ENCODE measurements at places on chromosomes 7 and 10. TPM values are rescaled to one million over a fixed set of nuclear protein-coding genes. Genes with fewer than 3 reads are reported as not detected.

GRCh38 chr7:20407585-20408466 lies 77.1 kb downstream of the ITGB8 start:
- no peak overlapping the region for H3K27ac ChIP-seq
- H3K4me3 ChIP-seq: no peak overlapping the region
- H3K27me3 ChIP-seq: no peaks in the 10 kb centered on the region
- no peaks in the 10 kb centered on the region for H3K4me1 ChIP-seq

GRCh38 chr10:112915590-112916572 lies 34.2 kb upstream of the TCF7L2 start:
- H3K27me3 ChIP-seq: peaks cover 7% of the 10 kb centered on the region
- H3K27ac ChIP-seq: no peak overlapping the region

GRCh38 chr7:2260820-2261219 lies 18.8 kb downstream of the NUDT1 start:
- no peak overlapping the region for H3K27ac ChIP-seq
- no peak for DNase-seq
- no peak overlapping the region for H3K4me3 ChIP-seq
- H3K27me3 ChIP-seq: no peaks in the 10 kb centered on the region
- H3K36me3 ChIP-seq: no peaks in the 10 kb centered on the region

GRCh38 chr7:129367349-129367699 lies 66.9 kb upstream of the STRIP2 start:
- H3K36me3 ChIP-seq: no peaks in the 10 kb centered on the region
- DNase-seq: no peak
- peaks cover 59% of the 10 kb centered on the region for H3K4me1 ChIP-seq
- H3K27me3 ChIP-seq: no peaks in the 10 kb centered on the region

GRCh38 chr10:17780727-17781126 lies 28.4 kb upstream of the MRC1 start:
- peaks cover 1% of the 10 kb centered on the region for H3K36me3 ChIP-seq
- H3K27me3 ChIP-seq: no peaks in the 10 kb centered on the region

DNA sequence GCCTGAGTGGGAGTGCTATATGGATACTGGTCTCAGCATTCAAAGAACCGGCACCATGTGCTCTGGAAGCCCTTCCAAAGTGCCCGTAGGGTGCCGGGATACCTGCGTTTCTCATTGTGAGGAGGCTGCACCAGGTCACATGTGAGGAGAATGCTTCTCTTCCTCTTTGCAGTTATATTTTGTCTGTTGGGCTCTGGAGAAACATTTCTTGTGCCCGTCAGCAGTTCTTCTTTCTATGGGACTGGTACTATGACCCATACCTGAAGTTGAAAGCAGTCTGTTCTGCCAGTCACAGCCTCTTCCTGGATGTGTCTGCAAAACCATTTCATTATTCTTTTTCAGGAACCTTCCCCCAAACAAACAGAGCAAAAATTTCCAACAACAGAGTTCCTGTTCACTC lies 465.0 kb downstream of the SUGCT start:
- peaks cover 14% of the 10 kb centered on the region for H3K4me1 ChIP-seq
- H3K4me3 ChIP-seq: no peak overlapping the region
- no peak for DNase-seq

GRCh38 chr7:130397758-130398073 lies 17.4 kb downstream of the CPA1 start:
- peaks cover 2% of the 10 kb centered on the region for H3K36me3 ChIP-seq
- H3K4me3 ChIP-seq: no peak overlapping the region
- DNase-seq: no peak

DNA sequence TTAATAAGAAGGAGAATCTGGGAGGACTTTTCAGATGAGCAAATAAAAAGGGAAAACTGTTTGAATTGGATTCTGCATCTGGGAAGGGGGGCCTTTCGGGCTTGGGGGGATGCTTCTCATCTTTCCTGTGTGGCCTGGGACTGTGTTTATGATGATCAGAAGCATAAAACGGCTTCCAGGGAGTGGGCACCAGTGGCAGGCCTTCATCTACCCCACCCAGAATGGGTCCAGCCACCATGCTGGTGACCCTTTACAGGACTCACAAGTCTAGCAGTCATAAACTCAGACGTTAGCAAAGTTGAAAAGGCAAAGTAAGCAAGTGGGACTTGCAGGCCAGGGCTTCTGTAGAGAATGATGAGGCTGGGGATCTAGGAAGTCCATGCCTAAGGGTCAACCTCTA lies 198.3 kb upstream of the ZMIZ1 start:
- H3K27me3 ChIP-seq: no peaks in the 10 kb centered on the region
- no peaks in the 10 kb centered on the region for H3K36me3 ChIP-seq
- no peak overlapping the region for H3K27ac ChIP-seq
- H3K4me1 ChIP-seq: no peaks in the 10 kb centered on the region
- no peak for DNase-seq
- no peak overlapping the region for H3K4me3 ChIP-seq

- peaks cover 22% of the 10 kb centered on the region for H3K4me1 ChIP-seq
- peaks cover 5% of the 10 kb centered on the region for H3K36me3 ChIP-seq
- peaks cover 44% of the 10 kb centered on the region for H3K27me3 ChIP-seq
- H3K4me3 ChIP-seq: no peak overlapping the region
- no peak for DNase-seq
Observed at GRCh38 chr7:1590476-1590875, 20.6 kb upstream of the PSMG3 start.

DNA sequence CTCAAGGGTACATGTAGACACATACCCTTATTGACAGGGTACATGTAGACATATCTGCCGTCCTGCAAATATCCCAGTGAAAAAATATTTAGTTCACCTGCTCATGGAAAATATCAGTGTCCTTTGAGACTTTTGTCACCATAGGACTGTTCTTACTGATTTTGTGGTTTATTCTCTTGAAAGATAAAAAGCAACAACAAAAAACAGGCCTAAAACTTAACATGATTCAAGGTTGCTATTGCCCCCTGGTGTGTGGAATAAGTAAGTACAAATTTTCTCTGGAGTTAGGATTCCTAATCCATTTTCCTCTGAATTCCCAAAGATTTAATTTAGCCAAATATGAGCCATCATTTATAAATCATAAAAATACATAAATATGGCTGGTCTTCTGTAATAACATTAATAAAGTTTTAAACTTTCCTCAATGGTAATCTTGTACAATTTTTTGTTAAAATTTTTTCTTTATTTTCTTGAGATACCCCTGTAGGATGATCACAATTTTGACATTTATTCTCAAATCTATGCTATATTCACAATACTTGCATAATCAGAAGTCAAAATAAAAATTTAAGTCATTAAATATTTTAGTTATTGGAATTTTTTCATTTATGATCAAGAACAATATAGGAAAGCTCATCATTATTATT lies 741.4 kb upstream of the POT1 start:
- no peaks in the 10 kb centered on the region for H3K4me1 ChIP-seq
- H3K27ac ChIP-seq: no peak overlapping the region
- H3K27me3 ChIP-seq: no peaks in the 10 kb centered on the region
- no peaks in the 10 kb centered on the region for H3K36me3 ChIP-seq

GRCh38 chr10:129171812-129172211 lies 295.2 kb upstream of the MGMT start:
- H3K36me3 ChIP-seq: no peaks in the 10 kb centered on the region
- no peaks in the 10 kb centered on the region for H3K4me1 ChIP-seq
- no peaks in the 10 kb centered on the region for H3K27me3 ChIP-seq
- DNase-seq: no peak
- H3K27ac ChIP-seq: no peak overlapping the region
- H3K4me3 ChIP-seq: no peak overlapping the region

- no peaks in the 10 kb centered on the region for H3K4me1 ChIP-seq
- no peak overlapping the region for H3K4me3 ChIP-seq
- no peaks in the 10 kb centered on the region for H3K36me3 ChIP-seq
- H3K27me3 ChIP-seq: no peaks in the 10 kb centered on the region
- H3K27ac ChIP-seq: no peak overlapping the region
Observed at GRCh38 chr7:15504351-15504750, 57.5 kb downstream of the AGMO start.

- no peak overlapping the region for H3K4me3 ChIP-seq
- H3K4me1 ChIP-seq: no peaks in the 10 kb centered on the region
- H3K36me3 ChIP-seq: no peaks in the 10 kb centered on the region
- DNase-seq: no peak
- H3K27ac ChIP-seq: no peak overlapping the region
- H3K27me3 ChIP-seq: no peaks in the 10 kb centered on the region
Observed at GRCh38 chr10:64515970-64516699, 994.9 kb downstream of the REEP3 start.

- H3K36me3 ChIP-seq: no peaks in the 10 kb centered on the region
- no peak overlapping the region for H3K27ac ChIP-seq
- H3K27me3 ChIP-seq: no peaks in the 10 kb centered on the region
Observed at GRCh38 chr7:74568658-74569057, 88.9 kb upstream of the GTF2I start.

DNA sequence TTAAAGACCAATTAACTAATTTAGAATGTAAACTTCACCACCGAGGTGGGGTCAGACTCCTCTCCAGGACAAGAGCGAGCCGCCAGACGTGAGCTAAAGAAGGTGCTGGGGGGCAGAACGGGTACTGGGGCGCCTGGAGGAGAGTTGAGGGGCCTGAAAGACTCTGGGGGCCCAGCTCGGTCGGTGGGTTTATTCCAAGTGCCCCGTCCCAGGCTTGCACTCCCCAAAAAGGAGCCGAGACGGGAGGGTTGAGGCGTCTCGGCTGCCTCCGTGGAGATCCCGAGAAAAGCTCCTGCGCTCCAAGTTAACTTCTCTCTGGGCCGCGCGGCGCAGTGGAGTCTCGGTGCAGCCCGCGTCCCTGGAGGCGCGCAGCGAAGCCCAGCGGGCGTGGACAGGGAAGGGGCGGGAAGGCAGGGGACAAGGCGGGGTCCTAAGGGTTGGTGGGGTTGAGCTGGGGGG lies 553.3 kb downstream of the TFEC start:
- H3K4me3 ChIP-seq: peak overlapping the region; percentile 93
- no peak for DNase-seq
- H3K27me3 ChIP-seq: peaks cover 54% of the 10 kb centered on the region
- peaks cover 8% of the 10 kb centered on the region for H3K4me1 ChIP-seq
- no peak overlapping the region for H3K27ac ChIP-seq

DNA sequence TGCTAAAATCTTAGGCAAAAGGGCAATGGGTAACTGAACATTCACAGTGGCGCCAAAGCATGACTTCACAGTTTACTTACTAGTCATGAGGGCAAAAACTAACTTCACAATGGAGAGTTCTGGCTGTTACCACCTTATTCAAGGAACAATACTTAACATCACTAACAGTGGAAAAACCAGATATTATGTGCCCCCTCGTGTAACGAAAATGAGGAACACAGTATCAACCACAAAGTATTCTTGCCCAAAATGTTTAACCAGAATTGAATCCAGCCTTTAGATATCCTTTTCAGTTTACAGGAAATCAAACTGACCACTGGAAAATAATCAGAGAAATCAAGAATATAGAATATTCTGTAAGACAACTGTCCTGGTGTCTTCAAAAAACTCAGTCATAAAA lies 9.5 kb downstream of the C7orf25 start:
- no peak overlapping the region for H3K4me3 ChIP-seq
- H3K4me1 ChIP-seq: no peaks in the 10 kb centered on the region
- H3K27me3 ChIP-seq: no peaks in the 10 kb centered on the region
- H3K36me3 ChIP-seq: no peaks in the 10 kb centered on the region
- no peak overlapping the region for H3K27ac ChIP-seq
- no peak for DNase-seq

GRCh38 chr7:95201727-95202126 lies 122.6 kb downstream of the PON1 start:
- no peak for DNase-seq
- peaks cover 7% of the 10 kb centered on the region for H3K27me3 ChIP-seq
- H3K4me3 ChIP-seq: no peak overlapping the region
- H3K36me3 ChIP-seq: no peaks in the 10 kb centered on the region
- no peaks in the 10 kb centered on the region for H3K4me1 ChIP-seq

- H3K27me3 ChIP-seq: no peaks in the 10 kb centered on the region
- no peak for DNase-seq
- no peak overlapping the region for H3K4me3 ChIP-seq
- H3K27ac ChIP-seq: no peak overlapping the region
- H3K36me3 ChIP-seq: peaks cover 2% of the 10 kb centered on the region
Observed at GRCh38 chr10:110755781-110756180, 111.6 kb downstream of the RBM20 start.

GRCh38 chr10:27710014-27710413 lies 35.6 kb downstream of the MKX start:
- peaks cover 2% of the 10 kb centered on the region for H3K27me3 ChIP-seq
- DNase-seq: no peak
- no peak overlapping the region for H3K4me3 ChIP-seq
- H3K36me3 ChIP-seq: no peaks in the 10 kb centered on the region

GRCh38 chr7:139680676-139681462 lies 96.9 kb downstream of the HIPK2 start:
- peak; percentile 95 for DNase-seq
- peaks cover 70% of the 10 kb centered on the region for H3K4me1 ChIP-seq
- peak overlapping the region; percentile 52 for H3K27ac ChIP-seq
- peaks cover 16% of the 10 kb centered on the region for H3K36me3 ChIP-seq

DNA sequence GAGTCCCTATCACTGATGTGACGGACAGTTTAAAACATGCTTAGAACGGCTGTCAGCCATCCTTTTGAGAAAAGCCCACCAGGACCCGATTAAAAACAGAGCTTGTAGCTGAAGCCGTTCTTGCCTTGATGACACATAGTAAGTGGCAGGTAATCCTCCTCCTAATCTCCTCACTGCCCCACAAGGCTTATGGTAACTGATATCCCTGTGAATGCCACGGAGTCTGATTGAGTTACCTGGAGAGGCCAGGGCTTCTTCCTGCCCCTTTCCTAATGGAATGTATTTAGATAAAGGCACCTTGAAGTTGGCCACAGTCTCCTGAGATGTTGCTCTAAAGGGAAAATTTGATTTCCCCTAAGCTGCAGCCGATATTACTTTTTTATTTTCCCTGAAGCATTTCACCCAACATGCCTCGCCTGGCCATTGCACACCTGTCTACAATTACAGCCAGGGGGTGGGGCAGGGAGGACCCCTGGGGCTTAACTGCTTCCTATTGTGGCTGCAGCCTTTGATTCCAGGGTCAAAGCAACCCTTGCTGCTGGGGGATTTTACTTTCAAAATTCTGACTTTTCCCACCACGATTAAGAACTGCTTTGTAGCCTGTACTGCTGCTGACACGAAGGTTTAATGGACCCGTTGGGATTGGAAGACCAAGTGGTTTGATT lies 169.0 kb upstream of the GPR26 start:
- H3K27me3 ChIP-seq: peaks cover 24% of the 10 kb centered on the region
- no peak overlapping the region for H3K27ac ChIP-seq
- no peaks in the 10 kb centered on the region for H3K4me1 ChIP-seq
- H3K4me3 ChIP-seq: no peak overlapping the region
- H3K36me3 ChIP-seq: no peaks in the 10 kb centered on the region

The SPDYE8 gene
- not detected for total RNA-seq

The SLC13A1 gene
- total RNA-seq: not detected

The NPC1L1 gene
- 0.12 TPM for total RNA-seq

The GOLGA7B gene
- 0.83 TPM for total RNA-seq

The GPR15LG gene
- not detected for total RNA-seq

The TEX36 gene
- total RNA-seq: not detected

The SLC16A9 gene
- 0.19 TPM for total RNA-seq

The UNC5B gene
- 0.12 TPM for total RNA-seq

All from activated T-cell treated with anti-CD3 and anti-CD28 coated beads, Interleukin-2, amount 50 U/mL, for 72 hours (primary cell).